Sciatic nerve (tissue), 2 donors: ENCODE measurements at places on chromosomes 11 and 22. TPM values are rescaled to one million over a fixed set of nuclear protein-coding genes. Genes with fewer than 3 reads are reported as not detected.

- DNase-seq: peak; percentile 80
These were observed 1.1 kb downstream of the TTLL12 start for GRCh38 chr22:43185860-43186261.

DNA sequence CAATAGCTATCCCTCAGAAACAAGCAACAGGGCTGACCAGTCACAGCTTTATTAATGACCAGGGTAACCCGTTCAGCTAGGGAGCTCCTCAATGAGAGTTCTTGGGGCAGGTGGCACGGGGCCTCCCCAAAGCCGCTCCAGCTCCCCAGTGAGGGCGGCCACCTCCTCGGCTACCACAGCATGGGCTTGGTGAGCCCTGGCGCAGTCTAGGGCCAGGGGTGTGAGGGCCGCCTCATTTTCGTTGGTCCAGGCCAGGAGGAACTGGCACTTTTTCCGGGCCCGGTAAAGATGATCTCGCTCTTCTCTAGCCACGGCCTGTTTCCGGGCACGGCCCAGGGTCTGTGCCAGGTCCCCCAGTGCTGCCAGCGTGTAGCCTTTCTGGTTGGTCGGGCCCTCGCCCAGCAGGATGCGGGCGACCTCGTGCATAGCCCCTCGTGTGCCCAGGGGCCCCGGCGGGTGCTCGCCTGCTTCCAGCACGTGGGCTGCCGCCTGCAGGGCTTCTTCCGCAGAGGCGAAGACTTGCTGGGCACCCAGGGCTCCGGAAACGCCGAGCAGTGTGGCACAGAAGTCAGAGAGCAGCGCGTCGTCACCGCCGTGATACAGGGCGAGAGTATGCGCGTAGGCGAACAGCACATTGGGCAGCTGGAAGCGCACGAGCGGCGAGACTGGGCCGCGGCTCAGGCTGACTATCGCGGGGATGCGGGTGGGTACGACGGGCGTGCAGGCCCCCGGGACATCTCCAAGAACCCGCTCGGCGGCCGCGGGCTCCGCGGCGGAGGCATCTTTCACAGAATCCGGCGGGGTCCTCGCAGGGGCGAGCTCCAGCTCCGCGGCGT, 913 bp downstream of the ZNHIT2 start:
- peak; percentile 67 for DNase-seq

GRCh38 chr11:100876815-100877520, 189.9 kb downstream of the ARHGAP42 start:
- no peak for DNase-seq

DNA sequence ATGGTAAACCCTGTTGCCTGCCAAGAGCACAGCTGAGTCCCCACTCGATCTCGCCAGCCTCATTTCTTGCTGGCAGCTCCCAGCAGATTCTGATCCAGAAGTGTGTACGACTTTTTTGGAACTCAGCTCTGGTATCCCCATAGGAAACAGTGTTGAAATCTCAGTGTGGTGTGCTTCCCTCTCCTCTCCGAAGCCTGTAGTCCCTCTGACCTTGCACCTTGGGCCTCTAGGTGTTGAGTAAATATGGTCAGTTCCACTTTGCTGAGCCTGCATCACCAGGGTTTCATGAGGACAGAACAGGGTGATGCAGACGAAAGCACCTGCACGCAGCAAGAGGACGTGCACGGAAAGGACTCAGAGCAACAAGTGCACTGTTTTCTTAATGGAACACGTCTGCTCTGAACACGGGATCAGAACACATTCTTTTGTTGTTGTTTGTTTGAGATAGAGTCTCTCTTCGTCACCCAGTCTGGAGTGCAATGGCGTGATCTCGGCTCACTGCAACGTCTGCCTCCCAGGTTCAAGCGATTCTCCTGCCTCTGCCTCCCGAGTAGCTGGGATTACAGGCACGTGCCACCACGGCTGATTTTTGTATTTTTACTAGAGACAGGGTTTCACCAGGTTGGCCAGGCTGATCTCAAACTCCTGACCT, 3.8 kb upstream of the CPT1A start:
- DNase-seq: no peak

- no peak for DNase-seq
These were observed 29.8 kb downstream of the SGSM3 start for GRCh38 chr22:40400159-40400558.

DNA sequence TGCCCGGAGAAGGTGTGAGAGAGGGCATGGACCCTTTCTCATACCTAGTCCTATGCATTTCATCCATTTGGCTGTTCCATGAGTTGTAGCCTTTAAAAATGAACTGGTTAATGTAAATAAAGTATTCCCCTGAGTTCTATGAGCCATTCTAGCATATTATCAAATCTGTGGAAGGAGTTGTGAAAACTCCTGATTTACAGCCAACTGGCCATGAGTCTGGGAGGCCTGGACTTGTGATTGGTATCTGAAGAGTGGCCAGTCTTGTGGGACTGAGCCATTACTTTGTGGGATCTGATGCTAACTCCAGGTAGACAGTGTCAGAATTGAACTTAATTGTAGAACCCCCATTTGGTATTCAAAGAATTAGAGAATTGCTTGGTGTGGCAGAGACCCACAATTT, 48.4 kb downstream of the FAM118A start:
- DNase-seq: no peak

DNA sequence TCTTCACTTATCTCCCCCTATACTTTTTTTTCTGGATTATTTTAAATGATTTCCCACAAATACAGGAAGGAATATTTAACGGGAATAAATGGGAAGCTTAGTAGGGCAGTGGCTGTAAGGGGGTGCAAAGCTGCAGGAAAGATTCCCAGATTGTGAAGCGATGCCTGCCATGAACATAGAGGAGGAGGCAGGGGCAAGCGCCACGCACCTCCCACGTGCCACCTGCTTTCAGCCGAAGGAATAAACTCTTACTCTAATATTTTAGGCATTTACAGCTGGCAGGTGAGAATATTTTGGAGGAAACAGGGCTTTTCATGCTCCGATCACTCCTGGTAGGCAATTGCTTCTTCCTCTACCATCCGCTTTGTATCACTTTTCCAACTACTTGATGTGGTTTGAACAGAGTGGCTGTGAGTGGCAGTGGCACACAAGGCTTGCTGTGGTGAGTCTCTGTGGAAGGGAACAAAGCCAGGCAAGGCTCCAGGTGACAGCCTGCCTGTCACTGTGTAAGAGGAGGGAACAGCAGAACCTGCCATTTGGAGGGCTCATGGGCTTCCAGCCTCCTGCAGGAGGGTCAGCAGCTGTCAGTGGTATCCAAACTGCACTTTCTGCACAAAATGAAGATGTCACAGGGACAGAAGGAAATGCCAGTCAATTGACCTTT, 54.5 kb upstream of the PLET1 start:
- no peak for DNase-seq

DNA sequence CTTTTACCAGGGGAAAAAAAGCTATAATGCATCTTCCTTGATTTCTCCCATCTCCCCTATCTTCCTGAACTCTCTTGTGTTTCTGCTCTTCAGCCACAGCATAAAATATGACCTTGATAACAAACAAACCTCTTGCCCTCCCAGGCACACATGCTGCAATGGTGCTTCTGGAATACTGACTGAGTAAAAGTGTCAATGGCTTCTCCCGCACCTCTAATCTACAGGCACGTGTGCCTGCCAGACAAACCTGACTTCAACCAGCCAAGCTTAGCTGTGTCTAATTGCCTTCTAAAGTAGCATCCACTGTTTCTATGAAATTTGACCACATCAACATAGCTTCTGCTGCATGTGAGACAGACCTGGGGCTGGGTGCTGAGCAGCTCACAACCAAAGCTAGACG, 12.7 kb downstream of the OPCML start:
- DNase-seq: no peak

- DNase-seq: peak; percentile 88
These were observed 30.1 kb downstream of the NAV2 start for GRCh38 chr11:19742588-19743292.

DNA sequence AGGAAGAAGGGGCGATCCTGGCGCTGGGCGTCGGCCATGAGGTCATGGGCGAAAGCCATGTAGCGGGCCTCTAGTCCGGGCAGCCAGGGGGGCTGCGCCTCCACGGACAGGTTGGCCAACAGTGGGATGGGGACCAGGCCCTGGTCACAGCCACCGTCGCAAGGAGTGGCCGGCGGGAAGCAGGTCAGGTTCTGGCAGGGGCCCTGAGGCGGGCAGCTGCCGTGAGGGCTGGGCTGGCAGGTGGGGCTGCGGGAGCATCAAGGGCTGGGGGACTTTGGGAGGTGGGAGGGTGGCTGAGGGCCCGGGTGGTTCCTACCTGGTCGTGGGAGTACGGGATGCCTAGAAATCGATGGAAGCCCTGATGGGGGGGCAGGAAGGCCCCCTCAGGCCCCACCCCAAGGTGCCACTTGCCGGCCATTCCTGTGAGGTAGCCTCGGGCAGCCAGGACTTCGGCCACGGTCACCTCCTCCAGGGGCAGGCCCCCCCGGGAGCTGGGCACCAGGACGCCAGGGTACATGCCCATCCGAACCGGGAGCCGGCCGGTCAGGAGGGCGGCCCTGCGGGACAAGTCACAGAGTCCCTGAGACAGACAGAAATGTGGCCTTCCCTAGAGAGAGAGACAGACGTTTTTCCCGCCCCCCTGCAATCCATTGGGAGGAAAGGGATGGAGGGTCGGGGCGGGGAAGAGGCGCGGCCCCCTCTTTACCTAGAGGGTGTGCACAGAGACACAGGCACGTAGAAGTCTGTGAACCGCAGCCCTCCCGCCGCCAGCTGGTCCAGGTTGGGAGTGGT, 906 bp downstream of the ARSA start:
- DNase-seq: no peak

DNA sequence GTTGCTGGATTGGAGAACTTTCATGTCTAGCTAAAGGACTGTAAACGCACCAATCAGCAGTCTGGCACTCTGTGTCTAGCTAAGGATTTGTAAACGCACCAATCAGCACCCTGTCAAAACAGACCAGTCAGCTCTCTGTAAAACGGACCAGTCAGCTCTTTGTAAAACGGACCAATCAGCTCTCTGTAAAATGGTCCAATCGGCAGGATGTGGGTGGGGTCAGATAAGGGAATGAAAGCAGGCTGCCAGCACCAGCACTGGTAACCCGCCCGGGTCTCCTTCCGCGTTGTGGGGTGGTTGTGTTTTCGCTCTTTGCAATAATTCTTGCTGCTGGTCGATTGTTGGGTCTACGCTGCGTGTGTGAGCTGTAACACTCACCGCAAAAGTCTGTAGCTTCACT, 11.3 kb downstream of the MYO18B start:
- no peak for DNase-seq

DNA sequence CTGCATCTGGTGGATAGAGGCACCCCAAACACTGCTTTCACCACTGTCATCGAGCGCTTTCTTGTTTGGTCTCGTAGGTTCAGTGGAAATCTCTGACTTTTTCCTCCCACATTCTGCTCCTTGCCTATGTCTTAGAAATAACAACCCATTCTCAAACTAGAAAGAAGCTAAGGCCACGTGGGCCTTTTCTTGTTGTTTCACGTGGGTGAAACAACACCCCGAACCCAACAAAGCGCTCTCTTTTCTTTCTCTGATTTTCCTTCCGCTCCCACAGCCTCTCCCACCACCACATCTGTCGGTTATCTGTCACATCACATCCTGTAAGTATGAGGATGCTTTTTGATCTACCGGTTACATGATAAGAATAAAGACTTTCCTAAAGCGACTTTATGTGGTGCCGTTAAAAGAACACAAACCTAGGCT, 77.1 kb downstream of the LINC01488 start:
- DNase-seq: no peak

DNA sequence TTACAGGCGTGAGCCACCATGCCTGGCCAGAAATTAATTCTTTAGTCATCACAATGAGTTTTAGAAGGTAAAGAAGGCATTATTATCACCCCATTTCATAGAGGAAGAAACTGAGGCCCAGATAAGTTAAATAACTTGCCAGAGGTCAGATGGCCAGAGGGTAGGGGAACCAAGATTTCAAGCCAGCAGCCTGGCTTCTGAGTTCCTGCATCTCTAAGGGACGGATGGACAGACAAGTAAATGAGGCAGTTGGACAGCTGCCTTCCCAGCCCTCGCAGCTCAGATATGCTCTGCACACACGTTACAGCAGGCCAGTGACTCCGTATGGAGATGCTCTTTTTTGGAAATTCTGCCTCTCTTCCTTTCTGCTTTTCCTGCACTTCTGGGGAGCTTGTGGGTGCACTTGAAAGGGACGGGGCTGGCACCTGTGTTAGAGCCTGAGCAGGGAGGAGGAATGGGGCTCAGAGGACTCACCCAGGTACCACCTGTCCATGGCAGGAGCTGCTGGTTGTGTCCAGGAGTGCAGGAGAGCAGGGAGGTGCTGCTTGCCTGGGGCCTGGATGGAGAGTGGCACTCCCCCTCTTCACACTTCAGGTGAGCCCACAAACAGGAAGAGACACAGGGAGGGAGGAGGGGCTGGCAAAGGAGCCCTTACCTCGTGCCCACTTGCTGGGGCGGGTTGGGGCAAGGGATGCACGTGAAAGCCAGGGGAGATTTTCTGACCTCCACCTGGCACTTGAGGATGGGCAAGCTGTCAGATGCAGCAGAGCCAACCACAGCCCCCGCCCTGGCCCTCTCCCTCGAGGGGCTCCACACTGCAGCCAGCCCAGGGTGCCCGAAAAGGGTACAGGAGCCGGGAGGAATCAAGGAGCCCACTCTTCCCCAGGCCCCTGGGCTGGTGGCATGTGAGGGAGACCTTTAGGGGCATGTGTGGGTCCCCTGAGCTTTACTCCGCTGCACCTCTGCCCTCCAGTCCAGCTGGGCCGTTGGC, 3.3 kb upstream of the FXYD2 start:
- DNase-seq: no peak

DNA sequence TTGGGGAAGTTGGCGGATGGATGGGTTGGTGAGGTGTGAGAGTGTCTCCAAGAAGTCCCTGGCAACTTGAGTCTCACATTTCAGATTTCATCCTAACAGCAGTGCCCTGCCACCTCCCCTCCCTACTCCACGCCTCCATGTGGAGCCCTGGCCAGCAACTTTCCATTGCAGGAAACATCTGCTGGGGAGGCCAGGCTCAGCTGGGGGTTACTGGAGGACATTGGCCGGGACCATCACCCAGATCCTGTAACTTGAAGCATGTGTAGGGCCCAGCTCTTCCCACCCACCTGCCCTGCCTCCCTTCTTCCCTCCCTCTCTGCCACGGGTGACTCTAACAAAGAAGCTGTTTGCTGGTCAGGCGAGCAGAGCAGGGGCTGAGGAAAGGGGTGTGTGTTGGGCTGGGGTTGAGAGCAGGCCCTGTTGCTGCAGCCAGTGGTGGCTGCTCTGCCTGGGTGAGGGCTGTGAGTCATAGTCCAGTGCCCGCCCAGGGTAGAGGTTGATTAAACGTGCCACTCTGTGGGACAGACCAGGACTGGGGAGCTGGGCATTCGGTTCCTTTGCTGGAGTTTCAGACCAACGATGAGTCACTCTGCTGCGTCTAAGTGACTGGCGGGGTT, 64.0 kb downstream of the SCN3B start:
- peak; percentile 70 for DNase-seq

- DNase-seq: no peak
These were observed 45.3 kb upstream of the ACCSL start for GRCh38 chr11:44002191-44003093.

Gene OTOG
- total RNA-seq: not detected

Gene LGALS12
- total RNA-seq: 9.2 TPM

Gene CBLIF
- total RNA-seq: not detected
